ENCODE measurements at places on chromosomes 11 and 22.

DNA sequence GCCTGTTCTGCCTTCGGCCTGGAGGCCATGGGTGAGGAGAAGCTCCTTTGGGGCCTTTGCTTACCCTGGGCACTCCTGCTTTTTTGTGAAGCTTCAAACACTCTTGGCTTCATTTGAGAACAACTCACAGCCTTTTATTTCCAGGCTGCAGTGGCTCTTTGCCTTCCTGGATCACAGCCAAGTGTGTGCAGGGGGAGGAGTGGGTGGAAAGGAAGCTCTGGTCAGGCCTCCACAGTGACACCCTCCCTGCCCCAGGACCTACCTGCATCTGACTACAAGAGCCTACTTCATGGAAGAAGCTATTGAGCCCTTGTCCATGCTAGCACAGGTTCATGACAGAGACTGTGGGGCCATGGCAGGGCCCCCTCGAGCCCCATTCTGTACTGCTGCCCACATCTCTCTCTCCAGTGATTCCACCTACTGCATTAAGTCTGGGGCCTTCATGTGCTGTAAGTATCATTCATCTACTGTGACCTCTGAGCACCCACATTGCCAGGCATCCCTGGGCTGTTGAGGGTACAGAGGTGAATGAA lies 52.3 kb downstream of the GAB4 start:
- no peak for DNase-seq

DNA sequence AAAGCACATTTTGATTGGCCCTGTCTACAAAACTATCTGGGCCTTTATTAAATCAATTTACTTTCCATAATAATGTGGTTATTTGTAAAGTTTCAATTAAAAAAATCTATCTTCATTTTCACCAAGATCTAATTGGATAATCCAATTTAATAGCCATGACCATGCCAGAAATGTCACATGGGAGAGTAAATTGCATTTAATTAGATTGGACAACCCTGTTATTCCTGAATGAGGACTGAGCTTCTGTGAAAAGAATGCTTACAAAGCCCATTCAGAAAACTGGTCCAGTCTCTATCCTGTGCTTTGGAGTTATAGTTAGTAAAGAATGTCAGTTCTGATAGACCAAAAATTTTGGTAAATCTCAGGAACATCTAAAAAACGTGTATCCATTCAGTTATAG lies 541.9 kb upstream of the ANO5 start:
- DNase-seq: no peak

DNA sequence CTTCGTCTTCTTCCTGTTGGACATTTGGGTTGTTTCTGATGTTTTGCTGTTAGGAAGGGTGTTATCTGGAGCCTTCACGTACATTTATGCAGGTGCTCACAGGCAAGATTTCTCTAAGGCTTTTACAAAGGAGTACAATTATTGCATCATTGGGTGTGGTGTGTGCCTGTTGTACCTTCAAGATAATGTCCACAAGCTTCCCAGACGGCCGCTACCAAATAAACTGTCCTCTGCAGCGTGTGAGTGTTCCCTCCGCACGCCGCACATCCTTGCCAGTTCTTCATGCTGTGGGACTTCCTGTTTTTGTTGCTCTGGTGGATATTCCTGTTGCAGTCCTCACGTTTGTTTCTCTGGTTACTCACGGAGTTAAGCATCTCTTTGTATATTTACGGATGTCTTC lies 133.3 kb downstream of the TBC1D22A start:
- DNase-seq: no peak

- no peak for DNase-seq
Measured at GRCh38 chr11:99019696-99020095, 1.1 kb upstream of the CNTN5 start.

DNA sequence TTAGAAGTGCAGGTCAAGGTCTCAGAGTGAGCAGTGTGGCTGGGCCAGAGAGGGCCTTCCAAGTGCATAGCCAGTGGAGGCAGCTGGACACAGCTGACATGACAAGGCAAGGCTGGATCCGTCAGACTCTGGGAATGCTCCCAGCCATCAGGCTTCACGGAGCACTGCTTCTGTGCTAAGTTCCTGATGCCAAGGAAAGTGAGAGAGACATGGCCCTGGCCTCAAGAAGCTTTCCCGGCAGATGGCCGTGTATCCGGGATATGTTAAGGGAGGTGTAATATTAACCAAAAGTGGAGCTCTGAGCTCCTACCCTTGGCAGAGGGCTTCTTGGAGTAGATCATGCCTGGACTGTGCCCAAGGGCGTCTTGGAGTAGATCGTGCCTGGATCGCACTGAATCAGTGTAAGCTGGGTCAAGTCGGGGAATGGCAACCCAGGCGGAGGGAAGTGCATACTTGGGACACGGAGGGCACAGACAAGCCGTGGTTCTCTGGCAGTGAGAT lies 7.4 kb upstream of the EFCAB6 start:
- DNase-seq: no peak

GRCh38 chr11:109040303-109040702 lies 375.4 kb downstream of the DDX10 start:
- no peak for DNase-seq

DNA sequence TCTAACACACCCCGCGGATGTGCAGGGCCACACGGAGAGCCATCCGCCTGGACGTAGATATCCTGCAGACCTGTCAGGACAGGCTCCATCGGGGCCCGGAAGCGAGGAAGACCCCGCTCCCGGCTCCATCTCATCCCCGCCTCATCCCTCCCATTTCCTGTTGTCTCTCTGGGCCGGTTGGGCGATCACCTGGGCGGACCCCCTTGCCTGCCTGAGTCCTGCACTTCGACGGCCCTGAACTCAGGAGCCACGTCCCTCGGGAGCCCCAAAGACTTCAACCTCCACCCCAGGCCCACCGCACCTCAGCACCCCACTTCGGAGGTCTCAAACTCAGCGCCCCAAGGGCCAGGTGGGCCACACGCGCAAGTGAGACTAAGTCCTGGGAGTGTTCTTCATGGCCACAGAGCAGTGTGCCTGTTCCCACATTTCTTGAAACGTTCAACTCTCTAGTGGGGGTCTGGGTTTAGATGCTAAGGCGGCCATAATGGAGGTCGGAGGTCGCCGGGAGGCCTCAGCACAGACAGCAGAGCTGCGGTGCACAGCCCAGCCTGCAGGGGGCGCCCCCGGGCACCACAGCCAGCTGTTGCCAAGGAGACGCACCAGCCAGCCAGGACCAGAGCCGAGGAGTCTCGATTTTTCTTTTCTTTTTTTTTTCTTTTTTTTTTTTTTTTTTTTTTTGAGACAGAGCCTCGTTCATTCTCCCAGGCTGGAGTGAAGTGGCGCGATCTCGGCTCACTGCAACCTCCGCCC lies 26.0 kb upstream of the FADD start:
- no peak for DNase-seq

- no peak for DNase-seq
Measured at GRCh38 chr22:38273135-38273826, 471 bp upstream of the TMEM184B start.

DNA sequence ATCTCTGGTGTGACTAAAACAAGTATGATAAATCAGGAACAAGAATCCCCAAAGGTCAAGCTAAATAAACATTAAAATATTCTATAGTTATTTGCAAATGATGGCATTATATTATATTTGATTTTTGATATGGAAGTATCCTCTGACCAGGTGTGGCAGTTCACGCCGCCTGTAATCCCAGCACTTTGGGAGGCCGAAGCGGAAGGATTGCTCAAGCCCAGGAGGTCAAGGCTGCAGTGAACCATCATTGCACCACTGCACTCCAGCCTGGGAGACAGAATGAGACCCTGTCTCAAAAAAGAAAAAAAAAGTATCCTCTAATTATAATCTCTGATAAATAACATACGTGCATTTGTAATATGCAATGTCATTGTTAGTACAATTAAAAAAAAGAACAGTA lies 6.6 kb upstream of the POU2AF3 start:
- no peak for DNase-seq

Measured in AG10803 (cell line).